ENCODE measurements at places on chromosomes 5 and 9.

GRCh38 chr5:139638090-139638735, 9.9 kb upstream of the CXXC5 start:
- no peak for DNase-seq

DNA sequence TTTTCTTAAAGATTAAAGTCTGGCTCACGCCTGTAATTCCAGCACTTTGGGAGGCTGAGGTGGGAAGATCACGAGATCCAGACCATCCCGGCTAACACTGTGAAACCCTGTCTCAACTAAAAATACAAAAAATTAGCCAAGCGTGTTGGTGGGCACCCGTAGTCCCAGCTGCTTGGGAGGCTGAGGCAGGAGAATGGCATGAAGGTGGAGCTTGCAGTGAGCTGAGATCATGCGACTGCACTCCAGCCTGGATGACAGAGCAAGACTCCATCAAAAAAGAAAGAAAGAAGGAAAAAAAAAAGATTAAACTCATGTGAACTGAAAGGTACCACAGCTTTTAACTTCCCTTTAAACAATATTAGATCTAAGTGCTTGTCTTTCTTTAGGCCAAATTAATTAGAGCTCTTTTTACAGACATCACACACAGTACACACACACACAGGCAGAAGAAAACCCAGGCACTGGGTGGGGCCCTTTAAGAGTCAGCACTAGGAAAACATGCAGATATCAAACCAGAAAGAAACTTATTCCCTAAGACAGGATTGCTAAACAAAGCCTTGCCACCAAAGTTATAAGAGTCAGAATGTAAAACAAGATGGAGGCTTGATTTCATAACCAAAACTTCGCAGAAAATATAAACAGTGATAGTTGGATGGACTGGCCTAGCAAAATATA, 29.3 kb upstream of the UHRF2 start:
- no peak for DNase-seq

DNA sequence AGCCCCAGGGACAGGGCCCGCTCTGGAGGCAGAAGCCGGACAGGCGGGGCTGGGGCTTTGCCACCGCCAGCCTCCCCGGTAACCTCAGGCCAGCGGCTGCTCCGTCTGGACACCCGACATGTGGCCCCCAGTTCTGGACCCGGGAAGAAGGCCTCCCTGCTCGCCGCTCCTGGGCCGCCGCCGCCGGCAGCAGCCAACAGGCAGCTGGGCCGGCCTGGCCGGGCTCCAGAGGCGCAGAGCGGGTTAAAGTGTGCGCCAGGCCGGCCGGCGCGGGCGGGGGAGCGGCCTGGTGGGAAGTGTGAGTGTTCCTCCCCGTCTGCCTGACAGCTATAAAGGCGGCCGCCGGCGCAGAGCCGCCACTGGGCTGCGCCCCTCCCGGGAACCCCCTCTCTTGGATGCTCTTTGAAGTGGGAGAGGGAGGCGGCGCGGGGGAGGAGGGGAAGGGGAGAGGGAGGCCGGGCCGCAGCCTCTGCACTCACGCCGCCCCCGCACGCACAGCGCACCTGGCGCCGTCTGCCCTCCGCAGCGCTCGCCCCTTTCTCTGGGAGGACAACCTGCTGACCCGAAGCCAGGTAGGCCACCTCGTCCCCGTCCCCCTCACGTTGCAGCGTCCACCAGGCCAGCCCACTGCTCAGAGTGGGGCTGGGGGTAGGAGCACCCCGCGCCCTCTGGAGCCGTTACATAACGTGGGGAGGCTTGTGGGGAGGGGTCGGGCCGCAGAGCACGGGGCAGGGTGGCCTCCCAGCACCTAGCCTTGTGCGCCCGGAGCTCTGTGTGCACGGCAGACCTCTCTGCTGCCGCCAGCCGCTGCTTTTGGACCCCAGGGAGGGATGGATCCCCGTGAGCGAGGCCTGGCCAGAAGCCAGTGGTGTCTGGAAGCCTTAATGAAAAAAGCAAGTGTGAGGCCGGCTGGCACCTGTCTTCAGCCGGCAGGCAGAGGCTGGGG, at the start of gene ADAMTSL2:
TSS of gene ADAMTSL2 (plus strand) at position 359 of the 946 bp plus-strand sequence. CDS start 2,009 bp downstream, outside the sequence.
- DNase-seq, result peak; percentile 38

DNA sequence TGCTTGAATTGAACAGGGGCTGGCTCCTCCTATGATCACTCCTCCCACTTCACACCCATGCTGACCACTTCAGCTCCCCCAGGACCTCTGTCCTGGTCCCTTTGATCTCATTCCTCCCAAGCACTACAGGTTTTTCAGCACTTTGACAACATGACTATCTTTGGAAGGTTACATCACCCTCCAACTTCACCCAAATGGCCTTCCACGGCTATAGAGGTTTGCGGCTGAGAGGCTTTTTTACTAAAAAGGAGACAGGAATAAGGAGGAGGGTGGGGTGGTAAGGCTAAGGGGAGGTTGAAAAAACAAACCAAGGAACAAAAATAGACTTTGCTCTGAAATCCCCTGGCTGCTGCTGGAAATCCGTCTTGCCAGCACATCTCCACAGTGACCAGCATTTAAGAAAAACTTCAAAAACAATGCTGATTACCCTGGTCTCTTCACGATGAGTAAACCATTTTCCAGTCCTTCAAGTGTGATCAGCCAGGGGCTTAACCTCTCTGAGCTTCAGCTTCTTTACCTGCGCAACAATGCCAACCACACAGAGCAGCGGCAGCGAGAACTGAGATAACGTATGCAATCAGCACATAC, 102.7 kb downstream of the DPYSL3 start:
- DNase-seq, result no peak

All from stimulated activated CD8-positive, alpha-beta memory T cell treated with anti-CD3 and anti-CD28 coated beads, Interleukin-15, amount 100 ng/mL, for 4 hours (primary cell).